ENCODE measurements at places on chromosomes 1 and 21. TPM values are rescaled to one million over a fixed set of nuclear protein-coding genes. Genes with fewer than 3 reads are reported as not detected.

Gene SELE
- not detected for total RNA-seq

Gene SPATA45
- not detected for total RNA-seq

Gene AKR7A2
- total RNA-seq = 68.4 TPM

Gene ALX3
- total RNA-seq = not detected

Gene HTR6
- 0.09 TPM for total RNA-seq

Gene NOTCH2NLA
- 50.7 TPM for total RNA-seq

Gene TMEM222
- total RNA-seq = 31.4 TPM

Gene PIGV
- 11.5 TPM for total RNA-seq

Gene GCSAML
- not detected for total RNA-seq

Gene KCNN3
- 0.09 TPM for total RNA-seq

Gene OR14A2
- not detected for total RNA-seq

Gene TRIM67
- total RNA-seq = not detected

Gene OR6K3
- total RNA-seq = not detected

- DNase-seq = peak; percentile 18
Observed at GRCh38 chr1:42424201-42424600, 31.6 kb downstream of the ZMYND12 start.

DNA sequence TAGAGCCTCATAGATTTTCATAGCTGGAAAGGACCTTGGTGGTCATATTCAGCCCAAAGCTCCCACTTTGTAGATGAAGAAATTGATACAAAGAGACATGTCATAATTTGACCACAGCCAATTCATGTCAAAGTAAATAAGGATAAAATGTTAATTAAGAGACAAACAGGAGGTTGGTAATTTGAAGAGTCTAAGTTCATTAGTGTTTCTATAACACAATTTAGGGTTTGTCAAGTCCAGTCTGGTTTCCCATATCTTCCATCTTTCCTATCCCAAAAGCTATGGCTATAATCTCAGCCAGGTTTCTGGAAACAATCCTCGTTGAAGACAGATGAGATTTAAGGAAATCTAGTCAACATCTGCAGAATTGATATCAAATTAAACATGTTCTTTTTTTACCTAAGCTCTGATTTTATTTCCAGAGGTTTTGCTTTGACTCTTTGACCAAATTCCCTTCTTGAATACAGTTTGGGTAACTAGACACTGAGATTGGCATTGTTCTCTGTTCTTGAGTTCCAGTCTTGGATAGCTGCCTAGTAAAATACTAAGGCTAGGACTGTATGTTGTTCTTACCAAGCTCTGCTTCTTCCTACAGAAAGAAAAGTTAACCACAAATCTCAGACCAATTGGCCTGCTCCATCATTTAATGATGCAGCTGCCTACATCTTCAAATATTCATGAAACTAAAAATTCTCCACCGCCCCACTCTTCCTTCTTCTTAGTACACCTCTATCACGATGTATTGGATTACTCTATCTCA, 62.0 kb downstream of the SLC44A5 start:
- DNase-seq = peak; percentile 55

GRCh38 chr1:24948079-24948827, 18.2 kb upstream of the RUNX3 start:
- no peak for DNase-seq

GRCh38 chr1:243505986-243506689, 250.3 kb downstream of the SDCCAG8 start:
- DNase-seq = no peak

- DNase-seq = peak; percentile 80
Observed at GRCh38 chr1:68232289-68233148, at the start of gene WLS. WLS (minus strand) TSS chr1:68232523; CDS start chr1:68232299, 224 bp downstream.

DNA sequence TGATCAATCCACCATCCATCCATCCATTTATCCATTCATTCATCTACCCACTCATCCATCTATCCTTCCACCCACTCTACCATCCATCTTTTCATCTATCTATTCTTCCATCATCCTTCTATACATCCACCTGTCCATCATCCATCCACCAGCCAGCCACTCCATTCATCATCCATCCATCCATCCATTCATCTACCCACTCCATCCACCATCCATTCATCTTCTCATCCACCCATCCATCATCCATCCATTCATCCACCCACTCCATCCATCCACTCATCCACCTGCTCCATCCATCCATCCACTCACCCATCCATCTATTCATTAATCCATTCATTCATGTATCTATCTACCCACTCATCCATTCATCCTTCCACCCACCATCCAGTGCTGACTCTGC, 127.9 kb upstream of the TMPRSS2 start:
- DNase-seq = no peak

DNA sequence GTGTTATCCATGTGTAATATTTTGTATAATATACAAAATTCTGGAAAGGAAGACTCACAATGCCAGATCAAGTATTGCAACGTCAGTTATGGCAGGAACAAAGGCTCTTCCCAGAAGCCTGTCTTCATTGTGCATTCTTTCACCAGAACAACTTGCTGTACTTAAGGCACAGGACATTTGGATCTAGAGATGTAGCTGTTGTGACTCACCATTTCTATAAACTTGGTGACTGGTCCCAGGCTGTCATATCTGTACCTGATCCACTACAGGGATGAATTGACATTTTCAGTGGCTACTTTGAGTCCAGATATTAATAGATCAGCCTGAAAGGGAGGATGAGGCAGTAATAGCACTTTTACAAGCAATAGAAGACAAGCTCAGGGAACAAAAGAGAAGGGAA, 299.8 kb downstream of the DISC1 start:
- DNase-seq = no peak

GRCh38 chr1:226603022-226603857, 54.7 kb downstream of the STUM start:
- DNase-seq = peak; percentile 73

GRCh38 chr21:42518626-42519025, 5.0 kb downstream of the SLC37A1 start:
- DNase-seq = no peak

- peak; percentile 29 for DNase-seq
Observed at GRCh38 chr1:184567637-184568036, 180.8 kb downstream of the C1orf21 start.

GRCh38 chr1:170534626-170535147, 2.7 kb downstream of the GORAB start:
- no peak for DNase-seq

DNA sequence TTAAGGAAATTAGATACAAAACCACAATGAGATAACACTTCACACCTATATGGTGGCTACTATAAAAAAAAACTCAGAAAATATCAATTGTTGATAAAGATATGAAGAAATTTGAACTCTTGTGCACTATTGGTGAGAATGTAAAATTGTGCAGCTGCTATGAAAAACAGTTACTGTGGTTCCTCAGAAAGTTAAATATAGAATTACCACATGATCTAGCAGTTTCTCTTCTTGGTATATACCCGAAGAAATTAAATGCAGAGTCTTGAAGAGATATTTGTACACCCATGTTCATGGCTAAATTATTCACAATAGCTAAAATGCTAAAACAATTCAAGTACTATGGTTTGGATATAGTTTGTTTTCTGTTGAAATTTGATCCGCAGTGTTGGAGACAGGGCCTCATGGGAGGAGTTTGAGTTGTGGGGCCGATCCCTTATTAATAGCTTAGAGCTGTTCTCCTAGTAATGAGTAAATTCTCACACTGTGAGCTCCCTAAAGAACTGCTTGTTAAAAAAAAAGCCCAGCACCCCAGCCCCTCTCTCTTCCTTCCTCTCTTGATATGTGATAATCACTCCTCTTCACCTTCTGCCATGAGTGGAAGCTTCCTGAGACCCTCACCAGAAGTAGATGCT, 1412.1 kb downstream of the PLA2G4A start:
- no peak for DNase-seq

- no peak for DNase-seq
Observed at GRCh38 chr1:8352886-8353785, 35.2 kb downstream of the SLC45A1 start.

GRCh38 chr21:44708866-44709425, 2.4 kb downstream of the TSPEAR start:
- DNase-seq = no peak

- no peak for DNase-seq
Observed at GRCh38 chr1:86461482-86461881, 7.2 kb upstream of the CLCA1 start.

GRCh38 chr1:30998171-30998570, 67.3 kb downstream of the PUM1 start:
- no peak for DNase-seq

- DNase-seq = no peak
Observed at GRCh38 chr1:170735366-170736263, 71.7 kb downstream of the PRRX1 start.

DNA sequence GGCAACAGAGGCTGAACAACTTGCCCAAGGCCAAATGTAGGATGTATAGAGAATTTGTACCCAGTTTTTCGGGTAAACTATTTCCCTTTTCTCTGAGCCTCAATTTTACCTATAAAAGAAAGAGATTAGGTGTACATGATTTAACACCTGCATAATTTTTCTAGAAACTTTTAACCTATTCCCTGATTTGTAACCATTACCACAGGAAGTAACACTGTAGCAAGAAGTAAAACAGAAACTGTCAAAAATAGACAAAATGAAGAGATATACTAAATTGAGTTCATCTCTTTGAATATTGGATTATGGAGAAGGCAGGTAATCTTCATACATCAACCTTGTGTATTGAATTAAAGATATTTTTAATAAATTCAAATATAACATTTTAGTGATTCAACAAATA, 136.2 kb downstream of the ZC3H11B start:
- DNase-seq = no peak

- no peak for DNase-seq
Observed at GRCh38 chr1:32216566-32216965, 5.6 kb downstream of the TMEM234 start.

DNA sequence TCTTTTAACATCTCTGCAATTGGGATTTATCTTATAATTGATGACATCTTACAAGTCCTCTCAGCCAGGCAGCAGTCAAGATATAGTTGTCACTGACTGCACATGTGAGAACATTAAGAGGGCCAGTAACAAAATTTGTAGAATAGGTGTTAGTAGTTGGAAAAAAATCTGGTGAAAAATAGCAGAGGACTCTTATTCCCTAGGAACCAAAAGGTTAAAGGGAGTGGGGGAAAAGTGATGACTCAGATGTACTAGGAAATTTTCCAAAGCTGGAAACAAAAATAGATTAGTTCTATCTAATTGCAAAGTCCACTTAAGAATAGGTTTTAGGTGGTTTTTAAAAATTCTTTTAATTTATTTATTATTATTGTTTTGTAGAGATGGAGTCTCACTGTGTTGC, 3.6 kb downstream of the NUP210L start:
- DNase-seq = peak; percentile 37

Data from fibroblast of the aortic adventitia (primary cell).